Stimulated activated CD8-positive, alpha-beta memory T cell treated with anti-CD3 and anti-CD28 coated beads, Interleukin-2, amount 100 ng/mL, for 1 hour (primary cell): ENCODE measurements at places on chromosomes 16 and 17.
A peak's percentile ranks its signal among the peaks of the same experiment; 100 is the strongest.

GRCh38 chr16:53091466-53092211 lies 36.8 kb downstream of the CHD9 start:
- no peak for DNase-seq

DNA sequence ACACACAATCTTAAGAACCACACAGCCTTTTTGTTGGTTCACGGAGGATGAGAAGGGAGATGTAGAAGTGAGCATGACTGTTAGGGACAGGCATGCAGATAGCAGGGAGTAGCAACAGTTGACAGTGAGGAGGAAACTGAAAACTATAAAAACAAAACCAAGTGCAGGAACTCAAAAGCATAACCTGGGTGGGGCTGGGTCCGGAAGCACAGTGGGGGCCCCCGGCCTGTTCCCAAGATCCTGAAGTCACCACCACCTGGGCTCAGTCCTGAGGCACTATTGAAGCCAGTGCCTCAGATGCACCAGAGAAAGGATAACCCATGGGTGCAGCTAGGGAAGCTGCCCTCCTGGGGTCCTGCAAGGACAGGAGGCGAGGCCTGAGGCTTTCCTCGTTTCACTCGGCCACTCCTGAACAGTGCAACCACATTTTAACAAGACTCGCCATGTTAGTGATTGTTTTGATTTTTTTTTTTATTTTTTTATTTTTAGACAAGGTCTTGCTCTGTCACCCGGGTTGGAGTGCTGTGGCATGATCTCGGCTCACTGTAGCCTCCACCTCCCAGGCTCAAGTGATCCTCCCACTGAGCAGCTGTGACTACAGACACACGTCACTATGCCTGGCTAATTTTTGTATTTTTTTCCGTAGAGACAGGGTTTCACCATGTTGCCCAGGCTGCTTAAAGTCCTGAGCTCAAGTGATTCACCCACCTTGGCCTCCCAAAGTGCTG lies 27.7 kb upstream of the CBX4 start:
- DNase-seq: no peak

DNA sequence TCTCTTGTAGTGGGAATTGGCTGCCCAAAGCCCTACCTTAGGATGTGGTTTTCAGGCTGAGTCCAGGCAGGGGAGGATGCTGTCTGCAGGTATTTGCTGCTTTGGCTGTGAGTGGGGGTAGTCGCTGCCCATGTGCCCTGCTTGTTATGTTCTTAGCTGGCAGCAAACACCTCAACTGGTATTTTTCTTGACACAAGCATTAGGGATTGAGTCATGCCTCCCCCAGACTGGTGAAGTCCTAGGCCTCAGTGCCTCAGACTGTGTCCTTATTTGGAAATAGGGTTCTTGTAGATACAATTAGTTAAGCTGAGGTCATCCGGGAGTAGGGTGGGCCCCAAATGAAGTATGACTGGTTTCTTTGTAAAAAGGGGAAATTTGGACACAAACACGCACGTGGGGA lies 808.3 kb upstream of the EEF2KMT start:
- no peak for DNase-seq

GRCh38 chr16:68768771-68769170 lies 31.7 kb downstream of the CDH1 start:
- no peak for DNase-seq

DNA sequence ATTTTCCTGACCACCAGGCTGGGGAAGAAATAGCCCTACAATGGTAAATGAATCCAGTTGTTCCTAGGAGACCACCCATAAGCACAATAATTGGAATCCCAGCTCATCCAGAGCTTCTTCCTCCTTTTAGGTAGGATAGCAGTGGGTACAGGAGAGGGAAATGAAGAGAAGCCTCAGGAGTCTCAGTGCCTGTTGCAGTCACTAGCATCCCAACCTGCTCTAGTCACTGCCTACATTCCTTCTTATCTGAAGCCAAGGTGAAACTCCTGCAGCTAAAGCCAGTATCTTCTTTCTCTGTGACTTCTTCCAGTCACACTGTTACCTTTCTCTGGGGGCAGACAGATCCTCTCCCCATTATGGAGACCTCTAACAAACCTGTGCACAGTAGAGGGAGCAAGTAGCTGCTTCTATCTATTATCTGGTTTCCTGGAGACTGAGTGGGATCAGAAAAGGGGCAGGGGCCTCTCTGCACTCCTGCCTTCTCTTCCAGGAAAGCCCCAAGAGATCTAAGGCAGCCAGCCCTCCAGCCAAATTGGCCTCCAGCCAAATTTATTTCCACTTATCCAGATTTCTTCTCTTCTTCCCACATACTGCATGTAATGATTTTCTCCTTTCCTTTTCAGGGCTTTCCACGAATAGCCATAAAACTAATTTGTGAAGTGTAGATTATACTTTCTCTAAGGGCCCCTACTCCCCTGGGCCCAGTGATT lies 85.5 kb downstream of the SSH2 start:
- no peak for DNase-seq

GRCh38 chr17:73105431-73105830 lies 12.9 kb upstream of the SLC39A11 start:
- DNase-seq: no peak

GRCh38 chr17:39170109-39170508 lies 4.1 kb upstream of the ARL5C start:
- DNase-seq: no peak

DNA sequence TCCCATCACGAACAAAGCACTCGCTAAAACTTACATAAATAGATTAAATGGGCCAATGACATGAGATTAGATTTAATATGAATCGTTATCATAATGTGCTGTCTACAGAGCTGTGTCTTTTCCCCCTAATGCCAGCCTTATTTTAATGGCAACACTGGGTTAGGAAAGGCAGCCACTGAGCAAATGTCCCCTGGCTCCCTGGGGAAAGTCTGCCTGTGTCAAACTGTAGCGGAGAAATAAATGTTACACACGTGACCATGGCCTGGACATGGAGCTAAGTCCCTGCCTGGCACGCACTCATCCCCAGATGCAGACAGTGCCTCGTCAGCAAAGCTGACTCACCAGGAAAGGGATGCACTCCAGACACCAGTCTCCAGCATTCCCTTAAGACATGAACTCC lies 61.3 kb upstream of the SDK2 start:
- no peak for DNase-seq

- DNase-seq: no peak
These were observed 886.3 kb upstream of the RBFOX1 start for GRCh38 chr16:6446370-6446769.

DNA sequence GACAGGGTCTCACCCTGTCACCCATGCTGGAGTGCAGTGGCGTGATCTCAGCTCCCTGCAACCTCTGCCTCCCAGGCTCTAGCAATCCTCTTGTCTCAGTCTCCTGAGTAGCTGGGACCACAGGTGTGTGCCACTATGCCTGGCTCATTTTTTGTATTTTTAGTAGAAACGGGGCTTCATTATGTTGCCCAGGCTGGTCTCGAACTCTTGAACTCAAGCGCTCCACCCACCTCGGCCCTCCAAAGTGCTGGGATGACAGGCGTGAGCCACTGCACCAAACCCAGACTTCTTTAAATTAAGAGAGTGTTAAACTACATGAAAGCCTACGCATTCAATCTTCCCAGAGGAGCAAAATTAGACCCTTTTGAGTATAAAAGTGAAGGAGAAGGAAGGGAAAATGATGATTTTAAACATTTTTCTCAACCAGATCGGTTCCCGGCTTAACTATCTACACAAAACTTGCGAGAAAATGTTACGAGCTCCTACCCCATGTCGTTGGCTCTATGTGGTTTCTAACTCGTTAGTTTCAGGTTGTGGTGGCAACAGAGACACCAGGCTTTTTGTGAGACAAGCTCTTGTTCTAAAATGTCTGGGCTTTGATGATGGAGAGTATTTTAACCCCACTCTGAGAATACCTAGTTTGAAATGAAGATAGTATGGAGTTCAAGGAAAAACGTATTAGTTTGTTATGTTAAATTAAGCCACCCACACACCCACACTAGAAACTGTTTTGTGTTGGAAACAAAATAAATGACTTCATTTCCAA lies 26.3 kb downstream of the STAT5B start:
- no peak for DNase-seq

GRCh38 chr16:84550096-84550495 lies 45.6 kb upstream of the MEAK7 start:
- DNase-seq: no peak

GRCh38 chr17:80449930-80450576 lies 26.4 kb downstream of the NPTX1 start:
- no peak for DNase-seq

DNA sequence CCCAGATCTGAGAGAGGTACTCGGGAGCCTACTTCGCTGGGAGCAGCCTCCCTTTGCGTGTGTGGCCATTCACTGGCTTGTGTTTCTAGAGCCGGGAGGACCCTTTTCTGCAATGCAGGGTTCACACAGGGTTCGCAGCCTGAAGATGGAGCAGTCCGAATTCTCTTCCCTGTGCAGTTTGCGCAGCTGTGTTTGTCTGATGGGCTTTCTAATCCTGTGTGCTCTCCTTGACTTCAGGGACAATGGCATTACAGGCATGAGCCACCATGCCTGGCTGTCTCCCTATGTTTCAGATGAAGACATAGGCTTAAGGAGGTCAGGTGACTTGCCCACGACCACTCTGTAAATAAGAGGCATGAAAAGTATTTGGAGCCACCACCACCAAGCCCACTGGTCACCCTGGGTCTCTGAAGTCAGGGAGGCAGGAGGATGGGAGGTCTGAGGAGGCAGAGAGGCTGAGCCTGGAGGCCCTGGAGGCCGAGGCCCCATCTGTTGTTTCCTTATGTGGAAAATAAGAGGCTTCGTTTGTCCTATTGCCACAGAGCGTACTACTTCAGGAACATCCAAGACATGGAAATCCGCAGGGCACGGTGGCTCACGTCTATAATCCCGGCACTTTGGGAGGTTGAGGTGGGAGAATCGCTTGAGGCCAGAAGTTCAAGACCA lies 5.0 kb upstream of the STH start:
- DNase-seq: no peak

DNA sequence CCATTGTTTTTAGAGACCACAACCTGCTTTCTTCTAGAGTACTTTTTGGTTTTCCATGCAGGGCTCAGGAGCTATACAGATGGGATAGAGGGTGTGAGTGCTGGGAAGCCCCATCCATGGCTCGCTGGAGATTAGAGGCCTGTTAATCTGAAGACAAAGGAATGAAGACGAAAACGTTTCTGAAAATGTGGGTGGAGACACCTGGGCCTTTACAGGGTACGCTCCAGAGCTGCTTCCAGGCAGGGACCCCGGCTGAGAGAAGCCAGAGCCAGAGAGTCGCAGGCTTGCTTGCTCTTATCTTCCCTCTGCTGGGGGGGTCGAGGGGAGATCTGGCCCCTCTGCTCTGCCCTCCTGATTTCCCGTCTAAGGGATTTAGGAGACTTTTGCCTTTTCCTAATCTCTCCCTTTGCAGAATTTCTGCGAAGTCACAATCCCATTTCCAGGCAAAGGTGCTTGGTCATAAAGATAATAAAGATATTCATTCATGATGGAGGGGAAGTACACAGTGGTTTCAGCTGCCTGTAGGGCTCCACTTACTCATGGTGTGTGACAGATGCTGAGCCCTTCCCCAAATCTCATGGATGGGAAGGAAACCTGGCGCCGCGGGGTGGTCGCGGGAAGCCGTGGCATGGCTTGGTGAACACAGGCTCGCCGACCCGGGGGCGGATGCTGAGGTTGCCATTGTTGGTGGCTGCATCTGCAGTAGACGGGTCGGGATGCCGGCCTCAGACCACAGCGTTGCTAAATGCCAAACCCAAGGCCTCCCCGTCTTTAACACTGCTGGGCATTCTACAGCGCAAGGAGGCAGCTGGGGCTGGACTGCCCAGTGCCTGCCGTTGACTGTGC lies 4.8 kb upstream of the SOCS3 start:
- DNase-seq: no peak

GRCh38 chr17:65688307-65688706 lies 126.9 kb upstream of the AXIN2 start:
- no peak for DNase-seq

DNA sequence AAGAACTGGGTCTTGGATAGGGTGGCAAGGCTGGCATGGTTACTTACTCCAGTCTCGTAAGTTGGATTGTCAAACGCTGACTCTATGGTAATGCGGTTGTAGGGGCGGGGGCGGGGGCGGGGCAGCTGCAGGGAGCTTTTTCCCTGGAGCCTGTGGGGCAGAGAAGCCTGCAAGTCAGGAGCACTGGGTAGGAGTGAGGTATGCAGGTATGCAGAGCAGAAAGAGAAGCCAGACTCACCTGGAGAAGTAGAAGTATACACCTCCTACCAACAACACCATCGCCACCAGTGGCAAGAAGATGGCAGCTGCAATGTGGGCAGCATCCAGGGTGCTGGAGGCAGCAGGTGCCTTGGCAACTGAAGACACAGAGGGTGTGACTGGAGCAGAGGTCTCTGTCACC lies 4.8 kb upstream of the PHF12 start:
- no peak for DNase-seq

- no peak for DNase-seq
These were observed 38.1 kb downstream of the SOCS1 start for GRCh38 chr16:11217651-11218603.

GRCh38 chr16:85441189-85441889 lies 171.8 kb upstream of the GSE1 start:
- no peak for DNase-seq

DNA sequence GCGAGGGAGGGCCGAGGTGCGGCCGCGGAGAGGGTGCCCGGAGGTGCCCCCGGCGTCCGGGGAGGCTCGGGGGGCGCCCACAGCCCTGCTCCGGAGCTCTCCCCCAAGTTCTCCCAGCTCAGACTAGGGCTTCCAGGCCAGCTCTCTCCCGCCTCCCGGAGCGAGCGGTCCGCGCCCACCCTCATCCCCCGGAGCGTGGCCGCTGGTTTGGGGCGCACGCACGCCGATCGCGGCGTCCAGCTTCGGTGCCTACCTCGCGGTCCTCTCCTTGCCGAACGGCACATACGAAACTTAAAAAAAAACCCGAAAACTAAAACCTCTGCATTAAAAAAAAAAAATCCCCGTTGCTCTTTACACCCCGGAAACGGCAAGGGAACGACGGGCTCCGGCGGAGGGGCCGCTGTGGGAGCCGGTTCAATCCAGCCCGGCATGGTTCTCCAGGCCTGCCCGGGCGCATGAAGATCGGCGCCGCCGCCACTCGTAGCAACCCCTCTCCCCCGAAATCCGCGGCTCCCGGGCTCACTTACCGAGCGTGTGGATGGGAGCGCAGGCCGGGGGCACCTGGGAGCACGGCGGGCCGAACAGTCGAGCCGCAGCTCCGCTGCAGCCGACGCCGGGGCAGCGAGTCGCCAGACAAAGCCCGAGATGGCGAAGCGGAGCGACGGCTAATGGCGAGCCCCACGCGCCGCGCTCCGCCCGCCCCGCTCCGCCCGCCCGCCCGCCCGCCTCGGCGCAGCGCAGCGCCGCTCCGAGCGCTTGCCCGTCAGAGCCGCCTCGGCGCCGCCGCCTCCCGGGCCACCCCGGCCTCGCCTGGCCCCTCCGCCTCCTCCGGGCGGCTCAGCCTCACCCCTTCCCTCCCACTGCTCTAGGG lies 973 bp upstream of the UBTF start:
- peak; percentile 24 for DNase-seq

- DNase-seq: no peak
These were observed 17.8 kb downstream of the ZZEF1 start for GRCh38 chr17:4124999-4125398.

DNA sequence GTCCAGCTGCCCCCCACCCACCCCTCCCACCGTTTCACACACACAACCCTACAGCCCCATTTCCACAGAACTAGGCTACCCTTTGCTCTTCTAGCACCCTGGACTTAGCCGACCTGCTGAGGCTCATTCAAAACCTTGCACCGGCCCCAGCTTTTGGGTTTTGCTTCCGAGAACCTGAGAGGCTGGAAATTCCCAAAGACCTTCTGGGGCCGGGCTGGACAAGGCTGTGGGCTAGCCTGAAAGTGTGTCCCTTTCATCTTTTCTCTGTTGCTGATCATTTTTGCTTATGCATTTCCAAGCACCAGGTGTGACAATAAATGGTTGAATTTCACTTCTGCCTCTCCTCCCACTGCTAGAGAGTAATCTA lies 139.0 kb downstream of the DNAH9 start:
- DNase-seq: no peak
